ENCODE measurements at places on chromosomes 13 and 19.

- no peak for DNase-seq
Measured at GRCh38 chr13:33454844-33455705, 169.5 kb upstream of the STARD13 start.

DNA sequence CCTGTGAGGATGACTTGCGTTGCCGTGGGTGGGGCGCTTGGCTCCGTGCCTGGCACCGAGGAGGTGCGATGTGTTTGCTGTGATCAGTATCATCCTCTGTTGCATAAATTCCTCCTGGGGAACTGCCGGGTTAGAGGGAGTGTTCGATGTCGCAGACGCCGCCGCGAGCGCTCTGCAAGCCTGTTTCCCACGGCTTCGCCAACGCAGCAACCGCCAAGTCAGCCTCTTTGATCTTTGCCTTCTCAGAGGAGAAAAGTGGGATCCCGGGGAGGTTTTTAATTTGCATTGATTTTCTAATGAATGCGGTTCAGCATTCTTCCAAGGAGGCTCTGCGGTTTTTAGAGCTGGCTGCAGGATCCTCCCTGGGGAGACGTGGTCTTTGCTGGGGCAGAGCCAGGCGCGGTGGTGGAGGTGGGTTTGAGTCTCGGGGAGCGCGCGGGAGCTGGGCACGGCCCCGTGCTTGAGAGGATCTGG is 7.6 kb downstream of the GPR32 start:
- DNase-seq: peak; percentile 89

DNA sequence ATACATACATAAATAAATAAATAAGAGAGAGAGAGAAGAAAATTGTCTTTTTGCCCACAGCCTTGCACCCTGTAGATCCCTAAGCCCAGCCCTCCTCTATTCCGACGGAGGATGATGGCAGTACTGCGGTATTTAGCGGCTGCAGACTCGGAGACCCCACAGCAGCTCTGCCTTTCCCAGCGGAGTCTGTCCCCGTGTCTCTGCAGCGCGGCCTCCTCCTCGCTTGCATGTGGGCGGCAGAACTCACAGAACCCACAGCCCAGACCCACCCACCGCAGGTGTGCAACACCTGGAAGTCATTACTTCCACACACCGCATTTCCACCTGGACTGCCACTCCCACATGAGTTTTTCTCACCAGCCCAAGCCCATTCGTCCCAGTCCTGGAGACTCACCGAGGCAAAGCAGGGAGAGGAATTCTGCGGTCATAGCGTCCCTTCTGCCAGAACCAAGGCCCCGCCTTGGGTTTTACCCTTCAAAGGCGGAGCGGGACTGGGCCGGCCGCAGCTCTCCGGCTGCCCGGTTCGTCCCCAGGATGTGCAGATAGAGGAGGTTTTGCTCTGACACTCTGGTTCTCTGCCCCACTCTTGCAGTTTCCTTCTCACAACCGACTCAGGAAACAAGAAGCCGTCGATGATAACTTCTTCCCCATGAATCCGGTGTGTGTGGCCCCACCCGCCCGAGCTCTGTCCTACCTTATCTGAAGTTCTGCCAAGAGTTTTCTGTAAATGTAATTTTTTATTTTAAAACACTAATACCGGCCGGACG is at the start of gene VSTM1:
Gene VSTM1, minus strand, starts transcription at position 548 of the 767 bp plus-strand sequence. Its CDS starts 120 bp downstream, at position 428.
- DNase-seq: no peak

GRCh38 chr13:38228322-38228721 is 121.3 kb upstream of the UFM1 start:
- no peak for DNase-seq

- DNase-seq: no peak
Measured at GRCh38 chr13:89609318-89609717, 1738.2 kb upstream of the MIR17HG start.

DNA sequence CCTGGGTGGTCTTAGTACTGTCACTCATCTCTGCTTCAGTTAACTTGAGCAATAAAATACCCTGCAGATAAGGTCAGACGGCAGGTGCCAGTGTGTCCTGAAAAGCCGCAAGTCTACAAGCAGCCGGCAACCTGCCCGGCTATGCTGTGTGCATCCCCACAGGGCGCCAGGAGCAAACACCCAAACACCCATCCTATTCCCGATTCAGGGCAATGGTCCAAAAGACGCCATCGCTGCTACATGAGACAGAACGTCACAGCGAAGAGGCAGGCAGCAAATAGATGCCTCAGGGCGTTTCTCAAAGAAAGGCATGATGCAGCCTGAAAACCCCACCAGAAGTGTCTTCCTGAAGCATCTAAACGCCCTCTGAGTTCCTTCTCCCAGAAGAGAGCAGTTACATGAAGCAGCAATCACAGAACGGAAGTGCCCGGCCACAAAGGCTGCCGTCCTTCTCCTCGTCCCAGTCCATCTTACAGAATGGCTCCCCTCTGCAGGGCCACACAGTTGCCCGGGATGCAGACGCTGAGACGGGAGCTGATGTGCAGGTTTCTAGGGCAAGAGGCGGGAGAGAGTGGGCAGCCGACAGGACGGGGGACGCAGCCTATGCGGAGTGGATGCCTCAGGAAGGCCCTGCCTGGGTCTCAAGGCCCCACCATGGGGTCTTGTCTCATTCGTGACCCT is 35.1 kb downstream of the RASA3 start:
- peak; percentile 43 for DNase-seq

DNA sequence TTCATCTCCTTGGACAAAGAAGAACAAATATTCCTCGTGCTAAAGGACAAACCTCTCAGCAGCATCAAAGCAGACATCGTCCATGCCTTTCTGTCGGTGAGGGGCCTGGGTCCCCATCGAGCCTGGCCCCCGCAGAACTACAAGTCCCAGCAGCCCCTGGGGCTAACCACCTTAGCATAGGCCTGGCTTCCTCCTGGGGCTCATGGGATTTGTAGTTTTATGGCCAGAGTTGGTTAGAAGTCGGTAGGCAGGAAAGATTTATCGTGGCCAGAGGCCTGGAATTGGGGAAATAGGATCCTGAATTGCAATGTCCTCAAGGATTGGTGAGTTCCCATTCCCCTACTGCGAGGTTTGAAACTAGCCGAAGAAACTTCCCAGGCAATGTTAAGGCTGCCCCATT is 19.6 kb downstream of the TMEM150B start:
- peak; percentile 79 for DNase-seq

- DNase-seq: no peak
Measured at GRCh38 chr19:34436716-34437115, 8.5 kb downstream of the UBA2 start.

DNA sequence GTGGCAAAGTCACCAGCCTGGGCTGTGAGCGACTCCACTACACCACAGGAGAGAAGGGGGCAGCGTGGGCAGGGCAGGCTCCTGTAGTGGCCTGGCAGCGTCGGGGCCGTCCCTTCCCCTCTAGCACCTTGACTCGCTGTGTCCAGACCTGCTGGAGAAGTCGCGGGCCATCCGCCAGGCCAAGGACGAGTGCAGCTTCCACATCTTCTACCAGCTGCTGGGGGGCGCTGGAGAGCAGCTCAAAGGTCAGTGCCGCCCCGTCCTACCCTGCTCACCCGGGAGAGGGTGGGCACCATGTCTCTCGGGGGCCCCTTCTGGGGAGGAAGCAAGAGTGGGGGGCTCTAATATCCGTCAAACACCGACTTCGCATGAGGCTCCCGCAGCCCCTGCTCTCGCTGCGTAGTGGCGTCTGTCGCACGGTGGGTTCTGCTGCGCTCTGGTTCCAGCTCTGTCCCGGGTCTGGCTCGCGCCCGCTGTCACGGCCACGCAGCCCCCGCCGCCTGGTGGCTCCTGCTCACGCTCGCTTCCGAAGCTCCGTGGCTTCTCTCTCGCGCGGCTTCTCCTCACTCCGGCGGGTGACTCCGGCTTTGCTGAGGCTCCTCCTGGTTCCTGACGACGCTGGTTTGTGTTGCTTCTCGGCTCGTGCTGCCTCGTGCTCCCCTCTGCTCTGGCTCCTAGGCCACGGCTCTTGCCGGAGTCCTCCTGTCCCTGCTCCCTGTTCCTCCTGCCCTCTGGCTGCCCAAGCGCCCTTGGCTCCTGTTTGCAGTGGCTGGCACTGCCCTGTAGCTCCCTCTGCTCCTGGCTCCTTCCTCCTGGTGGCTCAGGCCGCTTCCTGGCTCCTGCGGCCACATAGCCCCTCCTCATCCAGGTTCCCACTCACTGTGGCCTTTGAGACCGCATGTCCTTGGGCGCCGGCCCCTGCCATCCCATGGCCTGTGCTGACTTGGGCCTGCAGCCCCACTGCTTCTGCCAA is 27.2 kb downstream of the MYH14 start:
- DNase-seq: peak; percentile 91

DNA sequence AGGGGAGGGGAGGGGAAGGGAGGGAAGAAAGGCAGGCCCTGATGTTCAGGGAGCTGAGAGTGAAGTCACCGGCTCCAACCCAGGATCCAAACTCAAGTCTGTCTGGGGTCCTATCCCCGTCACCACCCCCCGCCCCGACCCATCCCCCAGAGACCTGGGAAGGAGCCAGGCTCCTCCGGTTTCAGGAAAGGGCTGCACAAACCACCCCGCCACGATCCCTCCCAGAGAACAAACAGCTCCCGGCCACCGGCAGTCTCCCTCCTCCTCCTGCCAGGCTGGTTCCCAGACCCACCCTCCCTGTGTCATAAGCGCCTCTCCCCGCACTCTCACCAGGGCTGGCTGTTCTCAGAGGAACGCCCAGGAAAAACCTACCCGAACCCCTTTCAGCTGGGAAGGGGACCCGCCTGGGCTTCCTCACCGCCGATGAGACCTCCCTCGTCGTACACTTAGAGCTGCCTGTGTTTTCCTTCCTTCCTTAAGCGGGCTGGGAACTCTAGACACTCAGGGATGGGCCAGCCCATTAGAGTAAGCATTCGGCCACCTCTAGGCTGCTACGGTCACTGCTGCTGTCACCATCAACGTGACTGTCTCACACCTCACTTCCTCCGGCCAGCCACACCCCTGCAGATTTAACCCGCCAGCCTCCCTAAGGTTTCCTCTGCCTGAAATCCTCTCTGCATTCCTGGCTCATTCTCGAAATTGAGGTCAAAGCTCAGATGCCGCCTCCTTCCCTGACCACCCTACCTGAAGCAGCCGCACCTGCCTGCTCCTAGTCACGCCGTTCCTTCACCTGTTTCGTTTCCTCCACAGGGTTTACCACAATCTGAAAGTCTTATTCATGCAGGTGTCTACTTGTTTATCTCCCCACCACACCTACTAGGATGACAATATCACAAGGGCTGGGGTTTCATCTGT is 6.3 kb upstream of the RDH13 start:
- peak; percentile 94 for DNase-seq

All from endodermal cell (in vitro differentiated cells).